Vagina (tissue), 2 donors: ENCODE measurements at places on chromosomes 1 and 21. TPM values are rescaled to one million over a fixed set of nuclear protein-coding genes. Genes with fewer than 3 reads are reported as not detected.

DNA sequence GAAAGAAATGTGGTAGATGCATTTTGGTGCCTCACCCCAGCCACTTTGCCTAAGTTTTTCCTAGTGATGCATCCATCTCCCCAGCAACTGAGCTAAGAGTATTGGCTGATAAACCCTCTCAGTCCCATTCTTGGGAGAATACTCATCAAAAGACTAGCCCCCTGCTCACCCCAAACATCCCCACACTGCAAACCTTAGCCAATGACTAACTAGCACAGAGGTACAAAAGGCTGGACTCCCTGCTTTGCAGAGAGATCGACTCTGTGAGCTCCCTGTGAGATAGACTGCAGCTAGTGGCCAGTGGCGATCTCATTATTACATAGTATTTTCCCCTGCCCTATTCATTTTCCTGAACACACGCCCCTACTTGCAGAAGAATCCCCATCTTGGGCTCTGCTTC lies 155.3 kb downstream of the HHIPL2 start:
- H3K4me3 ChIP-seq = no peak overlapping the region
- no peaks in the 10 kb centered on the region for H3K27me3 ChIP-seq
- H3K36me3 ChIP-seq = no peaks in the 10 kb centered on the region

DNA sequence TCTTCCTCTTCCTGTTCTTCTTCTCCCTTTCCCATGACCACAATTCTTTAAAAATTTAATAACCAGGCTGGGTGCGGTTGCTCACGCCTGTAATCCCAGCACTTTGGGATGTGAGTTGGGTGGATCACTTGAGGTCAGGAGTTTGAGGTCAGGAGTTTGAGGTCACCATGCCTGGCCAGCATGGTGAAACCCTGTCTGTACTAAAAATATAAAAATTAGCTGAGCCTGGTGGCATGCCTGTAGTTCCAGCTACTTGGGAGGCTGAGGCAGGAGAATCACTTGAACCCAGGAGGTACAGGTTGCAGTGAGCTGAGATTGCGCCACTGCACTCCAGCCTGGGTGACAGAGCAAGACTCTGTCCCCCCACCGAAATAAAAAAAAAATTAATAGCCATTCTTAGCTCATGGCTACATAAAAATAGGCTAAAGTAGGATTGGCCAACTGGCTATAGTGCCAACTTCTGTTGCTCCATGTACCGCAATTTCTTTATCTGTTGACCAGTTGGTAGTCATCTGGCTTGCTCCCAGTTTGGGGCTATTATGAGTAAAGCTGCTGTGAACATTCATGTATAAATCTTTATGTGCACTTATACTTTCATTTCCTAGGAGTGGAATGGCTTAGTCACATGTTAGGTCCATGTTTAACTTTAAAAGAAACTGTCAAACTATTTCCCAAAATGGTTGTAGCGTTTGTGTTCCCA lies 136.3 kb downstream of the PEX14 start:
- H3K4me1 ChIP-seq = no peaks in the 10 kb centered on the region
- no peak overlapping the region for H3K27ac ChIP-seq
- no peak overlapping the region for H3K4me3 ChIP-seq
- H3K27me3 ChIP-seq = no peaks in the 10 kb centered on the region
- no peak for DNase-seq
- no peaks in the 10 kb centered on the region for H3K36me3 ChIP-seq

DNA sequence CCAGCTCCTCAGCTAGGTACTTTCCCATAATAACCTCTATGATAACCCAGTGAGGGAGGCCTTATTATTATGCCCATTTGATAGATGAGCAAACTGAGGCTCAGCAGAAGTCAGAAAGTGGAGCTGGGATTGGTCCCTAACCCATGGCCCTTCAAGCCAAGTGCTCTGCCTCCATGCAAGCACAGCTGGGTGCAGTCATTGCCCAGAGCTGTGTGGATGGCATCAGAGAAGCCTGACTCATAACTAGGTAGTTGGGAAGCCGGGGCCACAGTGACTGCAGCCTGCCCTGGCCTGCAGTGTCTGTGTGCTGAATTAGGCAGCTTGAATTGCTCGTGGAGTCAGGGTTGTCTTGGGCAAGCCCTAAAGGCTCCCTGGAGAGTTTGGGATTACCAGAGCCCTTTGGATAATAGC lies 89.9 kb upstream of the SLC2A1 start:
- H3K27ac ChIP-seq = peak overlapping the region; percentile 77
- no peaks in the 10 kb centered on the region for H3K36me3 ChIP-seq
- no peak for DNase-seq
- no peak overlapping the region for H3K4me3 ChIP-seq

- DNase-seq = no peak
- no peak overlapping the region for H3K4me3 ChIP-seq
- no peak overlapping the region for H3K27ac ChIP-seq
- no peaks in the 10 kb centered on the region for H3K27me3 ChIP-seq
- H3K36me3 ChIP-seq = no peaks in the 10 kb centered on the region
Observed at GRCh38 chr1:232608427-232608826, 21.5 kb downstream of the SIPA1L2 start.

GRCh38 chr1:234600418-234601281 lies 9.3 kb downstream of the IRF2BP2 start:
- H3K27me3 ChIP-seq = no peaks in the 10 kb centered on the region
- peaks cover 70% of the 10 kb centered on the region for H3K4me1 ChIP-seq
- H3K4me3 ChIP-seq = peak overlapping the region; percentile 44
- H3K36me3 ChIP-seq = no peaks in the 10 kb centered on the region

- H3K27me3 ChIP-seq = no peaks in the 10 kb centered on the region
- no peak for DNase-seq
- H3K36me3 ChIP-seq = no peaks in the 10 kb centered on the region
- no peak overlapping the region for H3K4me3 ChIP-seq
- no peak overlapping the region for H3K27ac ChIP-seq
Observed at GRCh38 chr1:236185687-236186086, 43.3 kb downstream of the GPR137B start.

DNA sequence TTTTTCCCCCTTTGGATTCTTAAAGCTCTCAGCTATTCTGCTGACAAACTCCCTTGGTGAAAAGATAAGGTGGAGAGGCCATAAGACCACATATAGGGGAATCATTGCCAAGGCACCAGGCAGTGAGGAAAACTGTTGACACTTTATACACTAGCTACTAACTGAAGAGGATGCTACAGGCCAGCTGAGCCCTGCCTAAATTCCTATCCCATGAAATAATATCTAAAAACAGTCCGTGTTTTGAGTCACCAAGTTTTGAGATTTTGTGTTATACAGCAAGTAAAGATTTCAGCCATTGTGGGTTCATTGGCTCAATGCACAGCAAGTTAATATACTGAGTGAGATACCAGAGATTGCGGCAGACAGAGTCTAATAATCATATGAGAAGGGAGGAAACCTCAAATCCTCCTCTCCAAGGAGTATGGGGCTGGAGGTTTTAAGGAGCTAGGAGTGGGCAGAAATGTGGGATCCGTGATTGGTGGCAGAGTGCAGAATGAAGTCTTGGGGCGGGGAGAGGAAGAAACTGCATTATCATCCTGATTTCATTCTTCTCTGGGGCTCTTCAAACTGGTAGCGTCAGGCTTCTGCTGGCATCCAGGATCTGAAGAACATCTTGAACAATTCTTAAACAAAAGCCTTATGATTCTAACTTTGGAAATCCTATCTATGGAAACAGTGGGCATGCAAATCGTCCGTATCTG lies 9.2 kb downstream of the CLDN8 start:
- DNase-seq = no peak
- H3K4me3 ChIP-seq = no peak overlapping the region
- no peaks in the 10 kb centered on the region for H3K4me1 ChIP-seq
- no peaks in the 10 kb centered on the region for H3K36me3 ChIP-seq
- no peaks in the 10 kb centered on the region for H3K27me3 ChIP-seq
- H3K27ac ChIP-seq = no peak overlapping the region

- no peak overlapping the region for H3K27ac ChIP-seq
- H3K36me3 ChIP-seq = no peaks in the 10 kb centered on the region
- no peaks in the 10 kb centered on the region for H3K27me3 ChIP-seq
- no peaks in the 10 kb centered on the region for H3K4me1 ChIP-seq
- no peak for DNase-seq
Observed at GRCh38 chr21:37799211-37800056, 116.8 kb downstream of the KCNJ6 start.

- H3K27me3 ChIP-seq = no peaks in the 10 kb centered on the region
- no peaks in the 10 kb centered on the region for H3K36me3 ChIP-seq
- H3K4me3 ChIP-seq = no peak overlapping the region
- peaks cover 14% of the 10 kb centered on the region for H3K4me1 ChIP-seq
- no peak for DNase-seq
- H3K27ac ChIP-seq = no peak overlapping the region
Observed at GRCh38 chr1:211620097-211620496, 41.1 kb upstream of the SLC30A1 start.

GRCh38 chr1:154476791-154477190 lies 25.2 kb upstream of the TDRD10 start:
- H3K4me1 ChIP-seq = no peaks in the 10 kb centered on the region
- H3K4me3 ChIP-seq = no peak overlapping the region
- no peaks in the 10 kb centered on the region for H3K36me3 ChIP-seq
- no peaks in the 10 kb centered on the region for H3K27me3 ChIP-seq
- H3K27ac ChIP-seq = no peak overlapping the region
- no peak for DNase-seq

GRCh38 chr1:78223417-78224215 lies 177.8 kb downstream of the GIPC2 start:
- H3K4me3 ChIP-seq = no peak overlapping the region
- DNase-seq = no peak
- H3K4me1 ChIP-seq = no peaks in the 10 kb centered on the region
- H3K36me3 ChIP-seq = no peaks in the 10 kb centered on the region

DNA sequence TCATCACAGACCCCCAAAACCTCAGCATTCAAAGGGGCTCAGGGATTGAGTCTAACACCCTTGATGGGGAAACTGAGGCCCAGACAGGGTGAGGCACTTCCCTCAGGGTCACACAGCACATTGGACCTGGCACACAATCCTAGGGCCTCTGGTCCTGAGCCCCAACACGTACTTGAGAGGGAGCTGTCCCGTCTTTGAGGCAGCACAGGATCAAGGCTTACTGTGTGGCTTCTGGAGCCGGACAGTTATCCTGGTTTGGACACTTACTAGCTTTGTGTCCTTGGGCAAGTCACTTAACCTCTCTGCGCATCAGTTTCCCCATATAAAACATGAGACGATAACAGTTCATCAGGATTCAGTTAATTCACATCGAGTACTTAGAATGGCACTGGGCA lies 26.5 kb downstream of the RUNX3 start:
- DNase-seq = no peak
- no peak overlapping the region for H3K27ac ChIP-seq
- H3K4me3 ChIP-seq = no peak overlapping the region
- no peaks in the 10 kb centered on the region for H3K27me3 ChIP-seq

- no peak overlapping the region for H3K4me3 ChIP-seq
- H3K4me1 ChIP-seq = peaks cover 16% of the 10 kb centered on the region
- no peak overlapping the region for H3K27ac ChIP-seq
- H3K27me3 ChIP-seq = no peaks in the 10 kb centered on the region
- no peaks in the 10 kb centered on the region for H3K36me3 ChIP-seq
Observed at GRCh38 chr1:156864796-156865195, 4.1 kb downstream of the NTRK1 start.

GRCh38 chr1:59673573-59674450 lies 140.9 kb upstream of the HOOK1 start:
- DNase-seq = no peak
- peaks cover 65% of the 10 kb centered on the region for H3K4me1 ChIP-seq
- H3K4me3 ChIP-seq = no peak overlapping the region

DNA sequence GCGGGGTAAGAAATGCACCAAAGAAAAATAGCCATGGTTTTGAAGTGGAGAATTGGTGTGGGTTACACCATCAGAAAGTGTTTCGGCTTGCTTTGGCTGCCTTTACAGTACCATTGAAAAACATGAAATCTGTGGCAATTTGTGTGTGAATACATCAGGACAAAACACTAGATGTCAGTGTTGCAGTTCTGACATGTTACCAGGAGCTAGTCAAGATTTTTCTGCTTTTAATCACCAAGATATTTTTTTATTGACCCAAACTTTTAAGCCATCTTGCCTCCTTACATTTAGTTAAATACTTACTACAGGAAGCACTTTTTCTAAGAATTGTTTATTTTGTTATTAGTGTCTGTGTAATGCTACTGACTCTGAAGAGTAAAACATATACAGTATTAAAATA lies 14.3 kb downstream of the RRP15 start:
- no peaks in the 10 kb centered on the region for H3K36me3 ChIP-seq
- no peak for DNase-seq
- peaks cover 6% of the 10 kb centered on the region for H3K4me1 ChIP-seq
- H3K4me3 ChIP-seq = no peak overlapping the region
- H3K27me3 ChIP-seq = no peaks in the 10 kb centered on the region

DNA sequence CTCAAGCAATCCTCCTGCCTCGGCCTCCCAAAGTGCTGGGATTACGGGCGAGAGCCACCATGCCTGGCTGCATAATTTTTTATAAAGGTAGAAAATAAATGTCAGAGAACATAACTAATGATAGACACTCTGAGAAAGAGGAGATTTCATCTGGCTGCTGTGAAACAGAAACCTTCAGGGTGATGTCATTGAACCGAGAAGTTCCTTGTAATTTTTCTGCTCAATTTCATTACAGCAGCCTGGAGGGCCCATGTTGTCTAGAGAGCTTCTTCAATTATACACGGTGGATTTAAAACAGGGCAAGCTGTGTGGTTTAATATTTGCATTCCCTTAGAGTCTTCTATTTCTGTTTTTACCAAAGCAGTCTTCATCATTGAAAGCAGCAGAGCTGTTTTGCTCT lies 64.3 kb upstream of the MORC3 start:
- no peaks in the 10 kb centered on the region for H3K27me3 ChIP-seq
- no peaks in the 10 kb centered on the region for H3K36me3 ChIP-seq
- H3K4me1 ChIP-seq = peaks cover 4% of the 10 kb centered on the region
- DNase-seq = no peak
- H3K27ac ChIP-seq = no peak overlapping the region

DNA sequence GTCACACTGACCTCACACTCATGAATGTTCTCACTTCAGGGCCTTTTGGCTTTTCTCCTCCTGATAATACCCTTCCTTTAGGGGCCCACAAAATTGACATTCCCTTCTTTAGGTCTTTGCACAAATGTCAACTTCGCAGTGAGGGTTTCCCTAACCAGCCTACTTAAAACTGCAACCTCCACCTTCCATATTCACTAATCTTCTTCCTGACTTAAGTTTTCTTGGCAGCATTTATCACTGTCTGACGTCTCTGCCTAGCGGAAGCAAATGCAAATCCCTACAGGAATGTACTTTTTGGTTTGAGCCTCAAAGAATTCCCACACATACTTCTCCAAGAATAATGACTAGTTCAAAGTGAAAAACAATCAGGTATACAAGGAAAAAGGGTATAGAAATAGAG lies 32.8 kb downstream of the INTS7 start:
- no peaks in the 10 kb centered on the region for H3K4me1 ChIP-seq
- no peak for DNase-seq
- H3K27me3 ChIP-seq = no peaks in the 10 kb centered on the region

FCRL3 gene
- total RNA-seq = not detected

CYYR1 gene
- 12.3 TPM for total RNA-seq

C1orf116 gene
- total RNA-seq = 11.8 TPM

CFAP141 gene
- total RNA-seq = not detected

LMOD1 gene
- total RNA-seq = 107 TPM

LIX1L gene
- 25.0 TPM for total RNA-seq

TDRD10 gene
- 4.9 TPM for total RNA-seq

ASAP3 gene
- 79.1 TPM for total RNA-seq

TLCD4 gene
- total RNA-seq = 4.4 TPM

ASB17 gene
- total RNA-seq = not detected

ZNF593OS gene
- total RNA-seq = not detected

C1orf141 gene
- total RNA-seq = not detected

C1orf210 gene
- 2.2 TPM for total RNA-seq
